Erythroblast (primary cell): ENCODE measurements at places on chromosomes 1 and 21.

DNA sequence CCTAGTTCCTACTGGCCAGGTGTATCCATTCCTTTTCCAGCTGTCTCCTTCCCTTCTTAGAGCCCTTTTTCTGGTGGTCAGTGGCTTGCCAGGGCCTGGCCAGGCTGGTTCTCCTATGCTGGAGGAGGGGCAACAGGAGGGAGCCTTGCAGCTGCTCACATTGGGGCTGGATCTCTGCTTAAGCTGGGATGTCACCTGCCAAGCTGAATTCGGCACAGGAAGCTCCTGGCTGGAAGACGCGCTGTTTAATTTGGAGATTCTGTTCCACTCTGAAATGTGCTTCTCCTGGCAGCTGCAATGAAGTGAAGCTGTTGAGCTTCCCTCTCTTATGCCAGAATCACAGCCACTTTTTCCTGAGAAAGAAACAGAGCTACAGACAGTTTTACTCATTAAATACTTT, 56.0 kb upstream of the POU3F1 start:
- DNase-seq = no peak

DNA sequence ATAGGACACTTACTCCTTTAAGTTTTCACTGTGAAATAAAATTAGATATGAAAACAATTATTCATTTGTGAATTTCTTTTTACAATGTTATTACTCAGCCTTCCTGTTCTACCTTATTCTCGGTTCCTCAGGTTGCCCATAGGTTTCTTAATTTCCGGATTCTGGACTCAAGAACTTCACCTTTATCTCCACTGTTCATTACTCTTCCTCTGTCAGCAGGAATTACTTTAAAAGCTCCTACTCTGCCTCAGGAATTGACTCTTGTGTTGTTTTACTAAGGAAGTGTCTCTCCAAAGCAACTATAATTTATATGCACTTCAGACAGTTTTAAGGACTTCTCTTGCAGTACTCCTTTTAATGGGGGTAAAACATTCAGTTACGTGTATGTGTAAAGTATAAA, 123.8 kb downstream of the OSBPL9 start:
- DNase-seq = no peak

DNA sequence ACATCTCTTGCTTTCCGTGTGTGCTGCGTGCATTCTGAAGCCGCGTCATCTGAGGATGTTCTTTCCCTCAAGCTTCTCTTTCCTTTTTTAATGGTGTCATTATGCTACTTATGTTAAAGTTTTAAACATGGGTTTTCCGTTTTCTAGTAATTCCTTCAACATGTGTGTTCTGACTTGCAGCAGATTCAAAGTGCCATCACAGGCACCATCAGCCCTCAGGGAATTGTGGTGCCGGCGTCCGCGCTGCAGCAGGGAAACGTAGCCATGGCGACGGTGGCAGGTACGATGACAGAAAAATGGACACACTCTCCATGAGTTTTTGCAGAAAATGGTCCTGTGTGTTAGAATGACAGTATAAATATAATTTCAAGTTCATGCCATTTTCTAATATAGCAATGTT, 42.4 kb downstream of the PKNOX1 start:
- DNase-seq = no peak

DNA sequence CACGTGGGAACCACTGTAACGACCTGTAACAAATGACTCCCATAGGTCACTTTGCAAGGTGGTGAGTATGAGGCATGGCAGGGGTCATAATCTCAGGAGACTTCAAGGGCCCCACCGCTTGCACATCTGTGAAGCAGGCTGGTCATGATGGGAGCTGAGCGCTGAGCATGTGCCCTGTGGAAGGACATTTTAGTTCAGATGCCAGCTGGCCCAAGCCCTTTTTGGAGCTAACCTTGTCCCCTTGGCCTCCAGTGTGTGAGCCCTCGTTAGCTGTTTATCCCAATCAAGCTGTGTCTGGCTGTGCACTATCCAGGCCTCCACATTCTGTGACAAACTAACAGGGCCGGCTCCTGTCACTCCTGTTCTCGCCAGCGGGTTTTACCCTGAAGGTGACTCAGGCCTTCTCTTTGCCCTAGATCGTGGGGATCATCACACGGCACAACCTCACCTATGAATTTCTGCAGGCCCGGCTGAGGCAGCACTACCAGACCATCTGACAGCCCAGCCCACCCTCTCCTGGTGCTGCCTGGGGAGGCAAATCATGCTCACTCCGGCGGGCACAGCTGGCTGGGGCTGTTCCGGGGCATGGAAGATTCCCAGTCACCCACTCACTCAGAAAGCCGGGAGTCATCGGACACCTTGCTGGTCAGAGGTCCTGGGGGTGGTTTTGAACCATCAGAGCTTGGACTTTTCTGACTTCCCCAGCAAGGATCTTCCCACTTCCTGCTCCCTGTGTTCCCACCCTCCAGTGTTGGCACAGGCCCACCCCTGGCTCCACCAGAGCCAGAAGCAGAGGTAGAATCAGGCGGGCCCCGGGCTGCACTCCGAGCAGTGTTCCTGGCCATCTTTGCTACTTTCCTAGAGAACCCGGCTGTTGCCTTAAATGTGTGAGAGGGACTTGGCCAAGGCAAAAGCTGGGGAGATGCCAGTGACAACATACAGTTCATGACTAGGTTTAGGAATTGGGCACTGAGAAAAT, 7.6 kb downstream of the NPPA start:
- DNase-seq = no peak

DNA sequence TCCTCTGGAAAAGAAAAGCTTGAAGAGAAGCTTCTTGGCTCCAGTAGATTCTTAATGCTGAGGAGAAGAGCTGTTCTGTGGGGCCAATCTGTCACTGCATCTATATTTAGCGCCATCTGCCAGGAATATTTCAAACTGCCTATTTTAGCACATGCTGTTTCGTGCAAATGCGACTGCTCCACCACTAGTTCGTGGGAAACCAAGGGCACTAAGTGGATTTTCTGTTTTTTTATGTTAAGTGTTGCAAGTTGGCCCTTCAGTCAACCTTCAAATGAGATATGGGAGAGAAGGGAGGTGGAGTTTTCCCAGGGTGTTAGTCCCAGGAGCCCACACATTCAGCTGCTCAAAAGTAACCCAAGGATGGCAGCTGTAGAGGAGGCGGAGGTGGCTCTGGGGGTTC, 91.9 kb downstream of the TSEN15 start:
- no peak for DNase-seq

DNA sequence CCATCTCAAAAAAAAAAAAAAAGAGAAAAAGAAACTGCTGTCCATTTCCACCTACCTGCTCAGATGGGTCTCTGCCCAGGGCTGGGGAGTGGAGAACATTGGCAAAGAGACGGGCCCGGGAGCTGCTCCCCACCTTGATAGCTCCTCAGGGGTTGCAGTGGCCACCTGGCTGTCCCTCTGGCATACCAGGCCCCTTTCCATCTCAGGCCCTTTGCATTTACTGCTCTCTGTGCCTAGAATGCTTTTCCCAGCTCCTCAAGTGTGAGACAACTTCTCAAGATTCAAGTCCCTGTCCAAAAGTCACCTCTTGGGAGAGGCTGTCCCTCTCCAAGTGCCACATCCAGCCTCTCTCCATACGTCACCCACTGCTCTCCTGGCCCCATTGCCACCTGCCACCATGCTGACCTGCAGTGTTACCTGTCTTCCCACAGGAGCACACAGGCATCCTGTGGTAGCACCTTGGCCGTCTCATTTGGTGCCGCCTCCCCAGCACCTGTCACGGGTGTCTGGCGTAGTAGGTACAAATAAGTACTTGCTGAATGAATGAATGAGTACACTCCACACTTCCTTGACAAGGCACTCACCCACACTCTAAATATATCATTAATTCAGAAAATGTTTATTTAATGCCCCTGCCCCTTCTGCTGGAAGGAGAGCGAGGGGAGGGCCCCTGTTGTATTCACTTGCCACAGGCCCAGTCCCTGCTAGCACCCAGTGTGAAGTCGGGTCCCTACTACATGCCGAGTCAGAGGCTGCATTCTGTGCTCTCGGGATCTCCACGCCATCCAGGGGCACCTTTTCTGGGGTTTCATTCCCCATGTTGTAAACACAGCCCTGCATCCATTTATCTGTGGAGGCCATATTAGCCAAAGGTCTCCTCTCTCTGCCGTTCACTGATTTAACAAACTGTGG, 48.8 kb downstream of the DISP3 start:
- DNase-seq = no peak

DNA sequence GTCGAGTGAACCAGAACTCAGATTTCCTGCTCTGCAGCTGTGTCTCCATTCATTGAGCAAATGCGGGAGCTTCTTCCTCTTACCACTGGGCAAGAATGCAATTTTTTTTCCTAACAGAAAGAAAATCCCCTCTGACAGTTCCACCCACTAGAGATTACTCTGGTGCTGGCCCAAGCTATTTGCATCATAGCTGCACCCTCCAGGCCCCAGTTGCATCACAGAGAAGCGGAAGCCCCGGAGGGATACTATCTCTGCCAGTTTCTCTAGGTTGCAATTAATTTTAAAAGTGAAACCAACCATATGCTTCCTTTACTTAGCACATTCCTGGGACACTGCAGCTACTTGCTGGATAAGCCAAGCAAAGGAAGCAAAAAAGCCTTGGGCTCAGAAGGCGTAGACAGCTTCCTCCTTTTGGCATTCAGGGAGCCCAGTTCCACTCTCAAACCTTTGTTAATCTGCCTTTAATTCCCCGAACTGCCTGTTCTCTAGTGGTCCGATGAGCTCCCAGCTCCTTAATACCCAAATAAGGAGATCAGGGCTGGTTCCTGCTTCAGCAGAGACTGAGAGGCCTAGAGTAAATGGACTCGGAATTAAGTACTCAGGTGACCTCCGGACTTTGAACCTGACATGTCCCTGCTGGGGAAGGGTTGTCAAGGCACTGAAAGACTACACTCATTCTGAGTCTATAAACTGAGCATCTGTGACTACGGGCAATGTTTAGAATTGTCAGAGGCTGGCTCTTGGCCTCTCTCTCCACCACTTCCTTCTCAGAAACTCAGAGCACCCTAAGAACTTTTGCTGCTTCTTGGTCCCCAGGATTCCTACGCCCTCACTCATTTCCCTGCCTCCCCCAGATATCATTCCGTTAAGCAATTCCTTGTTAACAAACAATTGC, 72.5 kb upstream of the TNFSF18 start:
- no peak for DNase-seq

DNA sequence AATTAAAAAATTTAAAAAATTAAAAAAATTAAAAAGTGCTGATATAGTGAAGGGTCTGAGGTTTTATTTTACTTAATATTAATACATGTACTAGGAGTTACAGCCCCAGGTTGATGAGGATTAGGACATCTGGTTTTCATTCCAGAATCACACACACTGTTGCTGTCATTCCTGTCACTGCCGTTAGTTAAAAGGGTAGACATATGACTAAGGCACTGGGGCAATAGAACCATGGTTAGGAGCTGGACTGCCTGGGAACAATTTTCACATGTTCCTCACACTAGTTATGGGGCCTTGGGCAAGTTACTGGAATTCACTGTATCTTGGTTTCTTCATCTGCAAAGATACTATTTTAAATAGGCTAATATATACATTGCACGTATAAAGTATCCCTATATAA, 191.8 kb upstream of the DPYD start:
- DNase-seq = no peak

DNA sequence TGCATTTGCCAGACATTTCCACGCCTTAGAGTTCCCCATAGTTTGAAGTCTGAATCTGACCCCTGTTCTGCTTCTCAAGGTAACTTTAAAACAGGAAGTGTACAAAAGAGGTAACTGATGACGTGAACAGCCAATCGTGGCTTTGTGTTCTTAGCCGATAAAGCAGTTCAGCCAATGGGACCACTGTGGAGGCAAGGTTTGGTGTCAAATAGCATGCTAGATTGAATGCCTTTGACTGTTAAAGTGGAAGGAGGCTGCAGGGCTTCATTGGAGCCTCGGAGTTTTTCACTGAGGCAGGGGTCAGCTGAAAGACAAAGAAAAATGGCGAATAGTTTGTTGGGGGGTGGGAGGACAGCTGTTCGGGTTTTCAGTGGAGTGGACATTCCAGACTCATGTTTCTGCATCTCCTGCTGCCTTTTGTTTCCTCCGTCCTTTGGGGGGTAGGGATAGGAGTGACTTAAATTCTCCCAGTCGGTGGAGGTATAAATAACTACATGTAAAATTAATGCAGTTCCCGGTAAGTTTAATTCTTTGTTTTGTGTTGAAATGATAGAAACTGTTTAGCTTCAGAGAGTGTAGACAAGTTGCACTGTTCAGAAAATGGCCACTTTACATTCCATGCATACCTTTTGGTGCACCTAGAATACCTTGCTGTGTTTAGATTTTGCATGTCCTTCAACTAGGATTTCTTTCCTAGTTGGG, 17.7 kb downstream of the NFYC start:
- DNase-seq = peak; percentile 95
